ENCODE measurements at places on chromosomes 6 and 20. TPM values are rescaled to one million over a fixed set of nuclear protein-coding genes. Genes with fewer than 3 reads are reported as not detected.

The LRRN4 gene
- not detected for total RNA-seq

The DLK2 gene
- 0.28 TPM for total RNA-seq

The MYBL2 gene
- not detected for total RNA-seq

The EDN1 gene
- total RNA-seq, result 1.6 TPM

The CTAGE9 gene
- total RNA-seq, result not detected

The DEFB121 gene
- total RNA-seq, result not detected

The BPIFB3 gene
- not detected for total RNA-seq

The ZC2HC1B gene
- not detected for total RNA-seq

The DDX27 gene
- total RNA-seq, result 57.7 TPM

The SLC22A2 gene
- not detected for total RNA-seq

The E2F3 gene
- total RNA-seq, result 38.2 TPM

The POM121L2 gene
- total RNA-seq, result not detected

The LY6G6F gene
- not detected for total RNA-seq

The NECAB3 gene
- total RNA-seq, result 19.5 TPM

The AURKA gene
- 1.2 TPM for total RNA-seq

The EDEM2 gene
- total RNA-seq, result 24.2 TPM

The SALL4 gene
- not detected for total RNA-seq
